Thoracic aorta (tissue), 2 donors: ENCODE measurements at places on chromosomes 6 and 20. TPM values are rescaled to one million over a fixed set of nuclear protein-coding genes. Genes with fewer than 3 reads are reported as not detected.

The DCDC2 gene
- total RNA-seq = not detected

The PI16 gene
- 89.7 TPM for total RNA-seq

The SPATS1 gene
- not detected for total RNA-seq

The TDRD6 gene
- 1.8 TPM for total RNA-seq

The ARMC12 gene
- total RNA-seq = not detected

The TTBK1 gene
- total RNA-seq = not detected

The SLC25A27 gene
- 44.4 TPM for total RNA-seq

DNA sequence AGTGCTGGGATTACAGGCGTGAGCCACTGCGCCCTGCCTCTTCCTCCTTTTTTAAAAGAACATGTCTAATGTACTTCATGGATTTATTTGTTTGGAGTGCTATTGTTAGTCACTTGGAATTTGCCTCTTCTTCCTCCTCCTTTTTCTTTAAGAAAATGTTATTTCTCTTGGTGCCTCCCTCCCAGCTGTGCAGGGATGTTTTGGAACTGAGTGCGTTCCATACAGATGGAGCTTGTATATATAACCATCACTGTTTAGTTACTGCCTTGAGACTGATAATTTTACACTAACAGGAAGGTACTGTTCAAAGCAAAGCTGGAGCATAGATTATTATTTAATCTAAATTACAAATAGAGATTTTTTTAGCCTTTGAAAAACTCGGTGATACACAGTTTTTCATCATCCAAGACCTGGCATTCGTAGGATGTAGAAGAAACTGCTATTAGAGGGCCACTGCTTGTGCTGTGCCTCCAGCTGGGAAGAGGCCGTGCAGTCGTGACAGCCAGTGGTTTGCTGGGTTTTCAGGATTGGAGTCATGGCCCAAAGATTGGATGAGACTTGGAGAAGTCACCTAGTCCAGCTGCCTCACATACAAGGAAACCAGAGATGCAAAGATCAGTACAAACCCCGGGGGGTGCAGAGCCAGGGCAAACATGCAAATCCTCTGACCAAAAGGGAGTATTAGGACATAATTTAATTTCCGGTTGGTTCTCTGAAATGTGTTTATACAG, 123.1 kb downstream of the PLEKHG1 start:
- H3K4me1 ChIP-seq = no peaks in the 10 kb centered on the region
- H3K27ac ChIP-seq = no peak overlapping the region
- DNase-seq = no peak
- H3K36me3 ChIP-seq = no peaks in the 10 kb centered on the region

DNA sequence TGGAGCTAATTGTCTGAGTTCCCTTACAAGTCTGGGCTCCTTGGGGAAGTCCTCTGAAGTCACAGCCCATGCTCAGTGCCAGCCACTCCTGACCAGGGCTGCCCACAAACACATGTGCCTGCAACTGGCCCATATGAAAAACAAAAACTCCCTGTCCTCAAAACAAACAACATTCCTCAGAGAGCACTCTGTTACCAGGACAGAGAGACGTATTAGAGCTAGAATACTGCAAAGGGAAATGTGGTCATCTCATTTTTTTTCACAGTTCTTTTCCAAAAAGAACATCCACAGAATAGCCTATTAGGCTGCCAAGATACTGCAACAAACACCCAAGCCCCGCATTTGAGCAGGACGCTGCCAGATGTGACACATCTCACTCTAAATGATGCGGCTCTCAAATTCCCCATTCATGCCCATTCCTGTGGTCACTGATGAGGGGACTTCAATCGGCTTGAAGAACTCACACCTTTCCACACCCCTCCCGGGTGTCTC, 71.1 kb downstream of the SLC22A23 start:
- no peak overlapping the region for H3K27ac ChIP-seq
- H3K4me1 ChIP-seq = no peaks in the 10 kb centered on the region
- no peak for DNase-seq
- H3K36me3 ChIP-seq = no peaks in the 10 kb centered on the region
- no peak overlapping the region for H3K4me3 ChIP-seq

- H3K36me3 ChIP-seq = no peaks in the 10 kb centered on the region
- no peaks in the 10 kb centered on the region for H3K4me1 ChIP-seq
- no peak overlapping the region for H3K4me3 ChIP-seq
- no peaks in the 10 kb centered on the region for H3K27me3 ChIP-seq
These were observed 228.8 kb downstream of the HACE1 start for GRCh38 chr6:104630955-104631354.

DNA sequence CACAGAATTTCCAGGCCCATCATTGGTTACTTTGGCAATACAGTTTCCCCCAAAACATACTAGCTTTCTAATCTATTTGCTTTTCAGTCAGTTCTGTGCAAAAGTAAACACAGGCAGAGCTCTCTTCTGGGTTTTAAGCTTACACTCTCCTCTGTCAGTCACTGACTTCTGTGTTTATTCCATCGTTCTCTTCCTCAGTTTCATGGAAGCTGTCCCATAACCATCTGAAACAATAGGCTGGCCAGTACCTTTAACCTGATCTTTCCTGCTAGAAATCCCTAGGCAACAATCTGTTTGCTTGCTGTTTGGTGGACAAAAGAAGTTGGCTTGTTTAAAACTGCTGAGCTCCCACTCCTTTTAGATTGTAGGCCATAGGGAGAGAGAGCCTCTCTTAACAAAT, 431.5 kb downstream of the HACE1 start:
- no peaks in the 10 kb centered on the region for H3K36me3 ChIP-seq
- no peaks in the 10 kb centered on the region for H3K4me1 ChIP-seq
- H3K4me3 ChIP-seq = no peak overlapping the region
- DNase-seq = no peak
- H3K27me3 ChIP-seq = no peaks in the 10 kb centered on the region

DNA sequence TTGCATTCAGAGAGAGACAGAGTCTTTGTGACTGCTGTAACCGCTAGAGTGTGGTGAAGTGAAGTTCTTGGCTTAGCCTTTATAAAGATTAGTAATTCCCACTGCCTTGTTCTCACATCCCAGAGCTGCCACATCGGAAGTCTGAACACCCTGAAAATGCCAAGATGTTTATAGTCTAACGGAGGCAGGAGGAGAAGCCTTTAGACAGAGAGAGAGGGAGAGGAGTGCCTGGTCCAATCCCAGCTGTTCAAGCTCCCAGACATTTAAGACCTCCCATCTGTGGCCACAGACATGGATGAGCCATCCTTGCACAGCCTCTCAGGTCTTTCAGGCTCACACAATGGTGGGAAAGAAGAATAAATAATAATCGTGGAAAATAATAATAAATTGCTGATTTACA, 1422.8 kb upstream of the EYS start:
- no peaks in the 10 kb centered on the region for H3K27me3 ChIP-seq
- no peaks in the 10 kb centered on the region for H3K4me1 ChIP-seq
- DNase-seq = no peak
- H3K36me3 ChIP-seq = no peaks in the 10 kb centered on the region
- H3K27ac ChIP-seq = no peak overlapping the region

GRCh38 chr6:168741942-168742782, 301.2 kb downstream of the SMOC2 start:
- H3K27ac ChIP-seq = no peak overlapping the region
- no peaks in the 10 kb centered on the region for H3K27me3 ChIP-seq
- no peak for DNase-seq
- H3K36me3 ChIP-seq = no peaks in the 10 kb centered on the region
- peaks cover 13% of the 10 kb centered on the region for H3K4me1 ChIP-seq
- no peak overlapping the region for H3K4me3 ChIP-seq

DNA sequence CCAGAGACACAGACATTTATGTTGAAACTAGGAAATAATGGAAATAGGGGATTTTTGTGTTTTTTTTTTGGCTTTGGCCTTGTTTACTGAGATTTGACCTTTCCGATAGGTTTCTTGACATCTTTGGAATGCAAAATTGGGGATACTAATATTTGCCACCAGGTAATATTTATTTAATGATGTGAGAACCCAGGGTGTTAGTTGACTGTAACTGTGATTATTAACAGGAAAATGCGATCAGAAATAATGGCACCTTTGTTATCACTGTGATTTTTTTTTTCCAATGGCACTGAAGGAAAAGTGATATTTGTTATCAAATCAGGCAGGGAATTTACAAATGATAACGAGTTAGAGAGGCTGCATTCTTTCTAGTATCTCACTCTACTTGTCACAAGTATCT, 330.5 kb downstream of the SOX4 start:
- H3K4me1 ChIP-seq = no peaks in the 10 kb centered on the region
- no peak for DNase-seq
- no peak overlapping the region for H3K4me3 ChIP-seq
- H3K36me3 ChIP-seq = no peaks in the 10 kb centered on the region
- no peaks in the 10 kb centered on the region for H3K27me3 ChIP-seq

DNA sequence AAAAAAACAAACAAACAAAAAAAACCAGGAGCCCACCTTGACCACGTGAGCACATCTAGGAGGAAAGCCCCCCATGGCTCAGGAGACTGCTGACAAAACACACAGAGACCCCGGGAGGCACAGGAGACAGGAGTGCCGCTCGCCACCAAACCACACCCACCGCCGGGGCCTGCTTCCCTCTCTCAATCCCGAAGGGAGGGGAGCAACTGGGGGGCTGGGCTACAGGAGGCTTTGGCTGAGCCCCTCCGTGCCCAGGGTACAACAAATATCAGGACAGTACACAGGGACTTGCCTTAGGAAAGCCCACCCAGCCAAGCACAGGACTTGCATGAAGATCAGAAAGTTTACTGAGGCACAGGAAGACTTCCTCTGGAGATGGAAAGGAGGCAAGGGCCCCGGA, 102.5 kb downstream of the TAF4 start:
- no peaks in the 10 kb centered on the region for H3K36me3 ChIP-seq
- DNase-seq = no peak
- no peak overlapping the region for H3K4me3 ChIP-seq
- H3K4me1 ChIP-seq = no peaks in the 10 kb centered on the region
- H3K27me3 ChIP-seq = no peaks in the 10 kb centered on the region

GRCh38 chr20:23298926-23299672, 51.5 kb upstream of the NXT1 start:
- no peak overlapping the region for H3K27ac ChIP-seq
- no peaks in the 10 kb centered on the region for H3K4me1 ChIP-seq
- no peaks in the 10 kb centered on the region for H3K36me3 ChIP-seq
- no peak for DNase-seq
- H3K4me3 ChIP-seq = no peak overlapping the region
- H3K27me3 ChIP-seq = no peaks in the 10 kb centered on the region

DNA sequence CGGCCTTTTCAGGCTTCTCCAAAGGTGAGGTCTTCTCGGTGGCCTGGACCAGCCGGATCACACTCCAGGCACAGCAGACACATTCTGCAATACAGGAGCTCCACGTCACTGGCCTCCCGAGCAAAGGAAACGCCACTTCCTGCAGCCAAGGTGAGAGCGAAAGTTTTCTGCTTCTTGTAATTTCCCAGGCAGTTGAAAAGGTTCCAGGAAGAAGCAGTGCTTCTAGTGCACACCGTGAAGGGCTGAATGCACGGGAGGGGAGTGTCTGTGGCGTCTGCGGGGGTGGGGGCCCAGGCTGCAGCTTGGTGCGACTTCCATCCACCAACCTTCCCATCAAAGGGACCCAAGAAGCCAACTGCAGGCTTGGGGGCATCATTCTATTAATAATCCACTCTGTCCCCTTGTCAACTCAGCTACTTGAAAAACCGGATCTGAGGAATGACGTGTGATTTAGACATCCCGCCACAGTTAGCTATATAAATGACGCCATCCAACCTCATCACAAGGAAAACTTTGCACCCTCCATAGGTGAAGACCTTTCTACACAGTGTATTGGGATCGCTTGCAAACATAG, 61.1 kb downstream of the NFATC2 start:
- DNase-seq = no peak
- no peaks in the 10 kb centered on the region for H3K4me1 ChIP-seq
- H3K27me3 ChIP-seq = no peaks in the 10 kb centered on the region
- no peak overlapping the region for H3K4me3 ChIP-seq
- H3K27ac ChIP-seq = no peak overlapping the region

GRCh38 chr6:12147557-12148316, 135.6 kb downstream of the HIVEP1 start:
- H3K36me3 ChIP-seq = no peaks in the 10 kb centered on the region
- no peaks in the 10 kb centered on the region for H3K4me1 ChIP-seq
- no peak for DNase-seq
- no peaks in the 10 kb centered on the region for H3K27me3 ChIP-seq
- no peak overlapping the region for H3K4me3 ChIP-seq

DNA sequence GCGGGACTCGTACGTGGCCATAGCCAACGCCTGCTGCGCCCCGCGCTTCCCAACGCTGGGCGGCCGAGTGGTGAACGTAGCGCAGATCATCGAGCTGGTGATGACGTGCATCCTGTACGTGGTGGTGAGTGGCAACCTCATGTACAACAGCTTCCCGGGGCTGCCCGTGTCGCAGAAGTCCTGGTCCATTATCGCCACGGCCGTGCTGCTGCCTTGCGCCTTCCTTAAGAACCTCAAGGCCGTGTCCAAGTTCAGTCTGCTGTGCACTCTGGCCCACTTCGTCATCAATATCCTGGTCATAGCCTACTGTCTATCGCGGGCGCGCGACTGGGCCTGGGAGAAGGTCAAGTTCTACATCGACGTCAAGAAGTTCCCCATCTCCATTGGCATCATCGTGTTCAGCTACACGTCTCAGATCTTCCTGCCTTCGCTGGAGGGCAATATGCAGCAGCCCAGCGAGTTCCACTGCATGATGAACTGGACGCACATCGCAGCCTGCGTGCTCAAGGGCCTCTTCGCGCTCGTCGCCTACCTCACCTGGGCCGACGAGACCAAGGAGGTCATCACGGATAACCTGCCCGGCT, 3.4 kb downstream of the SLC32A1 start:
- H3K4me1 ChIP-seq = peaks cover 30% of the 10 kb centered on the region
- peaks cover 29% of the 10 kb centered on the region for H3K27me3 ChIP-seq
- no peak for DNase-seq
- no peak overlapping the region for H3K4me3 ChIP-seq
- no peaks in the 10 kb centered on the region for H3K36me3 ChIP-seq

GRCh38 chr6:130425537-130425936, 59.7 kb downstream of the TMEM200A start:
- H3K27me3 ChIP-seq = no peaks in the 10 kb centered on the region
- no peaks in the 10 kb centered on the region for H3K36me3 ChIP-seq
- DNase-seq = no peak
- H3K4me3 ChIP-seq = no peak overlapping the region
- H3K4me1 ChIP-seq = no peaks in the 10 kb centered on the region
- H3K27ac ChIP-seq = no peak overlapping the region

DNA sequence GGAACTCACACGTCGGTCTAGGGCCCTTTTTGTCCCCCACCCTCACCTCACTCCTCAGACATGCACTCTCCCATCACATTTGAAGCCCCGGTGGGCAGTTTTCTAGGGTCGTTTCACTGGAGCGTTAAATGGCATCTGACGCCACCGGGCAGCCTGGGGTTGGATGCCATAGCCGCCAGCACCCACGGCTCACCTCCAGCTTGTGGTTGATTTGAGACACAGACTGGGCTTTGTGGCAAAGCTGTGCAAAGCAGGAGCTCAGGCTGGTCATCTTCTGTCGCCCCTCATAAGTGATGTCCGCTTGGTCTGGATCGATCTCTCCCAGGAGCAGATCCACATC, 530 bp downstream of the GOPC start:
- no peaks in the 10 kb centered on the region for H3K27me3 ChIP-seq
- DNase-seq = no peak
- no peaks in the 10 kb centered on the region for H3K36me3 ChIP-seq
- H3K4me3 ChIP-seq = peak overlapping the region; percentile 88

GRCh38 chr6:50831186-50831585, 12.5 kb downstream of the TFAP2B start:
- H3K4me3 ChIP-seq = no peak overlapping the region
- no peak for DNase-seq
- no peaks in the 10 kb centered on the region for H3K27me3 ChIP-seq
- no peak overlapping the region for H3K27ac ChIP-seq
- H3K36me3 ChIP-seq = no peaks in the 10 kb centered on the region
